ENCODE measurements at places on chromosomes 7 and 10.

DNA sequence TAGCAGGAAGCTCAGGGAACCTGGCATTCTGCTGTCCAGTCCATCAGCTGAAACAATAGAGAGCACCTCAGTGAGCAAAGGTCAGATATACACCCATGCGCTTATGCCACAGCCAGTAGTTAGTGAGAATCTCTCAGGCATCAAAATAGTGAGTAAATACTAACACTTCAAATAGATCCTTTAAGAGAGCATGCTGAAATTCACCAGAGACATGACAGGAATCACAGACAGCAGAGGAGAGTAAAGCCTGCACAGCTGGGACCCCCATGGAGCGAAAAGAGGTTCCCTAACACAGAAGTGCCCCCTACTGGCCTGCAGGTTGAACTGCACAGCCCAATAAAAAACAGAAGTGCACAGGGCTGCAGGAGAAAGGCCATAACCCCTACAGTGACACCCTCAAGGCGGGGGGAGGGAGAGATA, 57.6 kb upstream of the ANTXRL start:
- H3K36me3 ChIP-seq = no peaks in the 10 kb centered on the region
- no peak overlapping the region for H3K4me3 ChIP-seq
- peak; percentile 7 for DNase-seq
- H3K4me1 ChIP-seq = peaks cover 7% of the 10 kb centered on the region

- H3K4me3 ChIP-seq = peak within 1 kb of the TSS; percentile 85
- H3K36me3 ChIP-seq = peaks cover 22% of the 10 kb centered on the region
- no peaks in the 10 kb centered on the region for H3K27me3 ChIP-seq
- peaks cover 17% of the 10 kb centered on the region for H3K4me1 ChIP-seq
Observed at GRCh38 chr10:112949875-112950507, at the start of gene TCF7L2. Gene TCF7L2, plus strand, starts transcription at chr10:112950247. Its CDS starts 510 bp downstream, at chr10:112950757.

DNA sequence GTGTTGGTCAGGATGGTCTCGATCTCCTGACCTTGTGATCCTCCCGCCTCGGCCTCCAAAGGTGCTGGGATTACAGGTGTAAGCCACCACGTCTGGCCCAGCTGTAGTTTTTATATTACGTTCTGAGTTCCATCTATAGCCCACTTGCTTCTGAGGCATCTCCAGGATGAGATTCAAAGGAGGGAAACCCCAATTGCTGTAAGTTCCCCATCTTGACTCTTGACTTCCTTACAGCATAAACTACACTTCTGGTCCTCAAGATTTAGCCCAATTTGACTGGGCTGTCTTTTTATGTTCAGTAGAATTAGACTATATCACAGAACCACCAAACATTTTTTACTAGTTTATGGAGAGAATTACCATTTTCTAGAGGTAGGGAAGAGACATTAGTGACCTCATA, 44.3 kb downstream of the CCM2 start:
- DNase-seq = no peak
- peaks cover 5% of the 10 kb centered on the region for H3K36me3 ChIP-seq
- H3K27me3 ChIP-seq = no peaks in the 10 kb centered on the region
- H3K4me3 ChIP-seq = no peak overlapping the region
- H3K27ac ChIP-seq = no peak overlapping the region

GRCh38 chr10:43969506-43969905, 320.8 kb upstream of the ZNF32 start:
- no peak overlapping the region for H3K27ac ChIP-seq
- peaks cover 12% of the 10 kb centered on the region for H3K27me3 ChIP-seq
- no peak for DNase-seq
- H3K36me3 ChIP-seq = no peaks in the 10 kb centered on the region
- no peak overlapping the region for H3K4me3 ChIP-seq
- no peaks in the 10 kb centered on the region for H3K4me1 ChIP-seq

- H3K36me3 ChIP-seq = no peaks in the 10 kb centered on the region
- H3K27me3 ChIP-seq = no peaks in the 10 kb centered on the region
- no peak overlapping the region for H3K27ac ChIP-seq
- DNase-seq = no peak
Observed at GRCh38 chr7:80681272-80681885, 42.9 kb downstream of the CD36 start.

DNA sequence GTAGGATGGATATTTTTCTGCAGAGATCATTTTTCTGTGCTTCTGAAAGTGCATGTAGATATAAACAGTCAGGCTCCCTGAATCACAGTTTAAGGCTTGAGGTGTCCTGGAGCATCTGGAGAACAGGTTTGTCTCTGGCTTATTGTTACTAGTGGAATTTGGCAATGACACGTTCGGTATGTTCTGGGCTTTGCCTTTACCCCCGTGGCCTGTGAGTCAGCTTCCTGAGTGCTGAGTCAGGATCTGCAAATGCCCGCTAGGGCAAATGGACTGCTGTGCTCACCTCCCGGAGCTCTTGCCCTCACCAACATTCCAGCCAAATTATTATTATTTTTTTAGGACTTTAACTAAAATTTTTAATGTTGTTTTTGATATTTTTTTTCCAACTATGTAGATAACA, 192.5 kb upstream of the PRSS1 start:
- H3K27ac ChIP-seq = peak overlapping the region; percentile 76
- H3K4me3 ChIP-seq = no peak overlapping the region
- H3K4me1 ChIP-seq = peaks cover 19% of the 10 kb centered on the region
- H3K36me3 ChIP-seq = no peaks in the 10 kb centered on the region
- DNase-seq = peak; percentile 94

GRCh38 chr10:114615600-114616007, 42.5 kb downstream of the ABLIM1 start:
- DNase-seq = no peak
- H3K4me1 ChIP-seq = peaks cover 73% of the 10 kb centered on the region
- H3K36me3 ChIP-seq = no peaks in the 10 kb centered on the region
- H3K27me3 ChIP-seq = no peaks in the 10 kb centered on the region
